ENCODE measurements at places on chromosomes 11 and 22.

DNA sequence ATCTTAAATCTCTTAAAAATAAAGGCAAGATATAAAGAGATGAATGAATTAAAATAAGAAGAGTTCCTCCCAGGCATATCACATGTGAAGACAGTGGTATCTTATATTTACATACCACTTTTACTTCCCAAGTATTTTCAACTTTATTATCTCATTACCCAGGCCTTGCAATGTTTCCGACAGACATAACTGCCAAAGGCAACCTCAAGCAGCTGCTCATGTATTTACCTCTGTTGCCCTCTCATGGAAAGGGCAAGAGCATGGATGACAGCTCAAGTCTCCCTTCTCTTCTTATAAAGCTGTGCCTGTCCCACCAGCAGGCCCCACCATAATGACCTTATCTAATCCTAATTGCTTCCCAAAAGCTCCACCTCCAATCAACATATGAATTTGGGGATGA lies 894.2 kb downstream of the NTM start:
- peaks cover 8% of the 10 kb centered on the region for H3K4me1 ChIP-seq
- no peaks in the 10 kb centered on the region for H3K36me3 ChIP-seq
- H3K4me3 ChIP-seq = no peak overlapping the region
- H3K27me3 ChIP-seq = peaks cover 46% of the 10 kb centered on the region
- DNase-seq = no peak
- H3K27ac ChIP-seq = no peak overlapping the region

DNA sequence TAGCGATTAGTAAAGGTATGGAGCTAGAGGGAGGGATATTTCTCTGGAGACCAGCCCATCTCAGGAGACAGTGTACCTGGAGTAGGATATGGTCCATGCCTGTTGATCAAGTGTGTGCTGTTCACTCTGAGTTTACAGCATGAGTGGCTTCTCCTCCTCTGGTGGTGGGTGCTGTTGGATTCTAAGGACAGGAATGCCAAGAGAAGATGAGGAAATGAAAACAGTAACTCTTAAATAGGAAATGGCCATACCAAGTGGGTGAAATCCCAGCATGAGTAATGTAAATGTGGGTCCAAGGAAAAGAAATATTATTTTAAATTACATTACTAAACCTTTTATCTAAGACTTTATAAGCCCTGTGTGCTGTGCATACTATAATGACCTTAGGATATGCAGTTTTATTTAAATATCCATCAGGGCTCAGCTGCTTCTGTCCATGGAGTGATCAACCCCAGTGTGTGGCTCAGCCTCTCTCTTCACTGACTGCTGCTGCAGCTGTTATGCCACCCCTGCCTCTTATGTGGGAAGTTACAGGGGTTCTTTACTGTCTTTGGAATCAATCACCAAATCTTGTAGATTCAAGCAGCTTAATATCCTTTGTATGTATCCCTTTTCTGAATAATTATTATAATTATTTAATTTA lies 54.3 kb downstream of the FAT3 start:
- peaks cover 6% of the 10 kb centered on the region for H3K36me3 ChIP-seq
- peaks cover 8% of the 10 kb centered on the region for H3K4me1 ChIP-seq
- H3K4me3 ChIP-seq = no peak overlapping the region
- H3K27me3 ChIP-seq = no peaks in the 10 kb centered on the region

DNA sequence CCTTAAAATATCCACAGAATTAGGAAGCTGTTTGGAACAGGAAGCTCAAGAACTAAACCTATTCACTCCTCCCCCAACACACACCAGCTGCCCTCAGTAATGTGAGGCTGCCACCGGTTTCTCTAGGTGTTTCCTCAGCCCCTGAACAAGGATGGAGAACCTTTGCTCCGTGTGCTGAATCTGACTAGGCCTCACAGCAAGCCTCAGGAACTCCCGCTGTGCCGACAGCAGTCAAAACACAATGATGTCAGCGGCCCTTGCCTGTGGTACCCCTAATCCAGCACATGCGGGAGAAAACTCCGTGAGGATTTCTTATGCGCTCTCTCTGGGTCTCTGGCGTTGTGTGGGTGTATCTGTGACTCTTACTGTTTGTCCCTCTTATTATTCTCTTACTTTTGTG lies 153.3 kb downstream of the EFCAB6 start:
- H3K4me1 ChIP-seq = no peaks in the 10 kb centered on the region
- H3K4me3 ChIP-seq = no peak overlapping the region
- no peaks in the 10 kb centered on the region for H3K36me3 ChIP-seq

DNA sequence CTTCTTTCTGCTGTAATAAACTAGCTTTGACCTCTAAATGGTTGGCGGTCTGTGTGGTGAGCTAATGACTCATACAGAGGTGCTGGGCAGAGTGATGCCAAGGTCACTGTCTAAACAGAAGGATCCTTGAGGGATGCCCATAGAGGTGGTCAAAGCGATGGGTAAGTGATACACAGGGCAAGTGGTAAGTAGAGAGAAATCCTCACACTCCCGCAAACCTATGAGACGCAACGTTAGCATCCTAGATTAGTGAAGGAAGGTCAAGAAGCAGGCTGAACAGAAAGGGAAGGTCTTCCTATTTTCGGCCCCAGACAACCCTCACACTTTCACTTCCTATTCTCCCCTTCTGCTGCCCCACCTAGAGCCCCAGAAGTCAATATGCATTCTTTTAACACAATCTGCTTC lies 65.6 kb upstream of the SESN3 start:
- H3K4me1 ChIP-seq = peaks cover 65% of the 10 kb centered on the region
- H3K36me3 ChIP-seq = no peaks in the 10 kb centered on the region
- no peak overlapping the region for H3K4me3 ChIP-seq
- DNase-seq = no peak

GRCh38 chr11:31763296-31763695 lies 47.8 kb downstream of the PAX6 start:
- no peak overlapping the region for H3K27ac ChIP-seq
- H3K27me3 ChIP-seq = no peaks in the 10 kb centered on the region

GRCh38 chr11:67374571-67375281 lies 1.3 kb upstream of the CLCF1 start:
- H3K4me3 ChIP-seq = peak overlapping the region; percentile 83
- no peaks in the 10 kb centered on the region for H3K36me3 ChIP-seq
- no peak for DNase-seq
- H3K4me1 ChIP-seq = peaks cover 58% of the 10 kb centered on the region

- H3K27me3 ChIP-seq = no peaks in the 10 kb centered on the region
- DNase-seq = no peak
- peaks cover 16% of the 10 kb centered on the region for H3K36me3 ChIP-seq
- H3K4me3 ChIP-seq = no peak overlapping the region
Measured at GRCh38 chr11:68450711-68451110, 9.8 kb upstream of the PPP6R3 start.

Measured in mesothelial cell of epicardium (in vitro differentiated cells).